ENCODE measurements at places on chromosomes 6 and 20.

- no peak for DNase-seq
Measured at GRCh38 chr20:21387528-21387927, 9.8 kb downstream of the NKX2-4 start.

DNA sequence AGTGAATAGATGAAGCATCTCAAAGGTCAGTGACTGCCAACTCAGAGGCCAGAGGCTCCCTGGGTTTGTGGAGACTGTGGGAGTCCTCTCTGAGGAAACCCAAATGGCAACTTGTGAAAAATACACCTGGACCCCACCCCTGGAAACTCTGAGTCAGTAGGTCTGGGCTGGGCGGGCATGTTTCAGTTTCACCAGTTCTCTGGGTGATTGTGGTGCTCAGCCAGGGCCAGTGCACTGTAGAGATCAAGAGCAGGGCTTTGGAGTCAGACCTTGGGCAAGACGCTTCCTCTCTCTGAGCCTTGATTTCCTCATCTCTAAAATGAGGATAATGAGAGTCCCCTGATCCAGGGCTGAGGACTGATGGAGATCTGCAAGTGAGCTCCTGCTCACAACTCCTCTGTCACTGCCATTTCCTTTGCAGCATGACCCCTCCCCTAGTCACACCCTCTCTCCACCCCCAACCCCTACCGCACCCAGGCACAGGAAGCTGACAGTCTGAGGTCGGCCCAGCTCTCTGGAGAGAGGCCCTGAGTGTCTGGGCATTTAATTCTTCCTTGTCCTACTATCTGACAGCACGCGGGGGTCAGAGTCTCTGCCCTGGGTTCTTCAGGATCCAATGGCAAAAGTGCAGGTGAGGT lies 5.1 kb downstream of the DEF6 start:
- DNase-seq = peak; percentile 38

DNA sequence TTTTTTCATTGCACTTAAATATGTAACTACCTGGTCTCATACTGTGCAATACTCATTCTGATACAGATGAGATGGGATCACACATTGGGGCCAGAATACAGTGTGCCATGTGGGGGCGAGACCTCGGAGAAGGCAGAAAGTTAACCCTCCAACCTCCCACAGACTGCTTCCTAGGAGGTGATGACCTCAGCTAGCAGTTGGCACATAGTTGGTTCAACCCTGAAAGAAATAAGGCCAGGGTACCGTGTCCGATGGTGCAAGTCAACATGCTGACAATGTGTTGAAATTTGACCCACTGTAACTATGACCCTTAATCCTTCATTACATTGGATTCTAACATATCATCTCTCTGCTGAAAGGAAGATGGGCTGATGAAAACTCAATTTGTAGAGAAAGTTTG lies 61.9 kb downstream of the GJA10 start:
- no peak for DNase-seq

- DNase-seq = no peak
Measured at GRCh38 chr6:93786474-93787330, 367.3 kb upstream of the EPHA7 start.

- DNase-seq = no peak
Measured at GRCh38 chr20:10462516-10462915, 27.4 kb downstream of the SLX4IP start.

GRCh38 chr6:148846778-148847761 lies 100.2 kb downstream of the UST start:
- DNase-seq = no peak

- DNase-seq = no peak
Measured at GRCh38 chr6:132974122-132974521, 159.8 kb downstream of the RPS12 start.

- no peak for DNase-seq
Measured at GRCh38 chr20:62030834-62031434, 34.7 kb downstream of the TAF4 start.

- DNase-seq = no peak
Measured at GRCh38 chr20:23410916-23411695, 10.2 kb downstream of the NAPB start.

All from AG08395 (cell line).